ENCODE measurements at places on chromosomes 7 and 10. TPM values are rescaled to one million over a fixed set of nuclear protein-coding genes. Genes with fewer than 3 reads are reported as not detected.
A peak's percentile ranks its signal among the peaks of the same experiment; 100 is the strongest.

Gene ZNF789
- 5.1 TPM for polyA plus RNA-seq

Gene LGI1
- polyA plus RNA-seq: 1.8 TPM

Gene MARVELD1
- polyA plus RNA-seq: 66.6 TPM

Gene ITGB8
- 6.3 TPM for polyA plus RNA-seq

Gene TMEM139
- polyA plus RNA-seq: 1.2 TPM

Gene TCAF2
- polyA plus RNA-seq: 3.1 TPM

Gene LIPN
- polyA plus RNA-seq: 0.06 TPM

Gene KAZALD1
- 5.9 TPM for polyA plus RNA-seq

DNA sequence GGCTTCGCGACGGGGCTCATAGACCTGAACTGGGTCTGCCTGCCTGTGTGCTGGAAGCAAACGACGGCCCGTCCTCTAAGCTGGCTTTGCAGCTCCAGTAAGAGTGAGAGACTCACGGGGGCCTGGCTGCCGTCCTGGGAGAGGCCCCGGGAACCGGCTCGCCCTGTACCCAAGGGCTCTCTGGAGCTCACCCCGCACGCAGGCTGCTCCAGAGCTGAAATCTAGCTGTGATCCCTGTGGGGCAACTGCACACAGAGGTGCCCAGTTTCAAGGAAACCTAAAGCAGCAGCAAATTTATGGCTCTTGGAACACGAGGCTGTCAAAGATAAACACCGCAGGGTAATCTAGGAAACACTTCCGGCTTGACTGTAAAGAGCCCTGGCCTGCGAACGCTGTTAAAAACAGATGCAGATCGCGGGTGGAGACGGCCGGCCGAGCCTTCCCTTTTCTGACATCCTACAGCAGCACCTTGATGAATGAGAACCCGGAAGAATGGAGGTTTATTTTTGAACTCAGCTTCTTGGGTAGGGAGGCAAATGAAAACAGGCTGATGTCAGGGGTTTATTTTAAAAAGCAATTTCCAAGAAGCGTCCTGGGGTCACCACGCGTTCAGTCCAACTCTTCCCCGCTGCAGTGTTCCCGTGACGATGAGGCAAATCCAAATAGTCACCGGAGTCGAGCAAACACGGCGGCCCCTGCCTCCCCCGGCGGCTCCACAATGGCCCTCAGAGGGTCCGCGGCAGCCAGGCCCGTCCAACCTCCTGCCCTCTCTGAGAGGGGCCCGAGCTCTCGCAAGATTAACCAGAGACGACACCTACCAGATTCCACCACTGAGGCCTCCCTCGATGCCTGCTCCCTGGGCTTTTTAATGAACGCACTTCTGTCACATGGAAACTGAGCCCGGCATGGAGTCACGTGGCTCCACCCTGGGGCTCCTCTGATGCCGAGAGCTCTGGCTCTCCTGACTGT is 29.6 kb downstream of the AMZ1 start:
- peak; percentile 58 for DNase-seq

DNA sequence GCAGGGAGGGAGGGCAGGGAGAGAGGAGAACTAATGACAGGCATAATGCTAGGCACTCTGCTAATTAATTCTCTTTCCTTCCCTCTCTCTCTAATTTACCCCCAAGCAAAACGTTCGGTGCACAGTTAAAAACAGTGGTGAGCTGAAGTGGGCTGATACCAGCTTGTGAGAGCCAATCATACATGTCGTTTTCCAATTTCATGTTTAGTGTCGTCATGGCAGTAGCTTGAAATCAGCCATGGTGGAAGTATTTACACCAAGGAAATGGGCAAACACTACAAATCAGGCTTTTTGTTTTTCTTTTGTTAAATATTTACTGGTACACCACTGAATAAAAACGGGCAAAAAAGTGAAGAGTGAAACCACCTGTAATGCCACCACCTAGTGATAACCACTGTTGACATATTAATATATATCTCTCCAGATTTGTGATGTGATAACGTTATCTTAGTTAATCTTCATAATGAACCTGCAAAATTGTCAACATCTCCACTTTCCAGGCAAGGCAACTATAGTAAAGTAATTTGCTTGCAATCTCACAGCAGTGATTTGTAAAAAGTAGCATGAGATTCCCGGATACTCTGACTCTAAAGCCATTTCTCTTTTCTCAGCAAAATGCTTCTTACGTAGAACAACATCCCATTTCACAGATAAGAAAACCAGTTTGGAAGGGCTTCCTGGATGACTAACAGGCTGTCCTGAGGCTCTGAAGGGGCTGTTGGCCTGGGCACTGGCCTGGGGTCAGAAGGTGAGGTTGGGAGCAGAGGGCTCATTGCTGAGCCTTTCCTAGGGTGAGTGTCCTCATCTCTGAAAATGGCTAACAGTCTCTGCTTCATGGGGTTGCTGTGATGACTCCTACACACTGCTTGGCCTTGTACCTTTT is 83.7 kb downstream of the ATXN7L1 start:
- no peak for DNase-seq

- no peak for DNase-seq
Measured at GRCh38 chr10:71319042-71319799, at the start of gene SLC29A3. Gene SLC29A3, plus strand, starts transcription at chr10:71319259. Its CDS starts 51 bp downstream, at chr10:71319310.

GRCh38 chr7:158655931-158656441 is 48.6 kb downstream of the NCAPG2 start:
- no peak for DNase-seq

DNA sequence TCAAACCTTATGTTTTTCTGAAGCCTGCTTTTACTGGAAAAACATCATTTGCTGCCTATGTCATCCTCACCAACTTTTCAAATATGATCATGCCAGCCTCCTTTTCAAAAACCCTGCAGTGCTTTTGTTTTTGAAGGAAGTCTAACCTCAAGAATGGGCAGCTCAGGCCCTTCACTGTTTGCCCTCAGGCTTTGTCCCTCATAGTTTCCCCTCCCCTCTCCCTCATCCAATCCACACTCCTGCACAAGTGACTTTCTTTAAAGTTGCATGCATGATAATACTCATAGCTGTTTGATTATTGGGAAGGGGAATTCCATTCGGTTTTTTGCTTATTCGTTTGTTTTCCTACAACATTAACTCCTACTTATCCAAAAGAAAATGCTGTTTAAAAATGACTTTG is 219.4 kb downstream of the SEMA3E start:
- no peak for DNase-seq

GRCh38 chr10:13100349-13101294 is 659 bp downstream of the OPTN start:
- DNase-seq: no peak

GRCh38 chr10:22503315-22504088 is 158.2 kb downstream of the SPAG6 start:
- DNase-seq: no peak

GRCh38 chr10:101748496-101748895 is 27.4 kb downstream of the FGF8 start:
- no peak for DNase-seq

GRCh38 chr7:33667196-33667595 is 238.1 kb upstream of the BMPER start:
- DNase-seq: no peak

- no peak for DNase-seq
Measured at GRCh38 chr10:6455592-6455991, 124.5 kb downstream of the PRKCQ start.
